Hepatocyte (in vitro differentiated cells): ENCODE measurements at places on chromosomes 1 and 21. TPM values are rescaled to one million over a fixed set of nuclear protein-coding genes. Genes with fewer than 3 reads are reported as not detected.

The AMY1B gene
- total RNA-seq = not detected in 2 replicates

The LENEP gene
- total RNA-seq = 0.92 TPM in 1 of 2 replicates, not detected in the other

The MTARC1 gene
- 19.9 and 24.0 TPM in 2 replicates for total RNA-seq

- H3K4me1 ChIP-seq = no peaks in the 10 kb centered on the region
- H3K36me3 ChIP-seq = no peaks in the 10 kb centered on the region
- H3K4me3 ChIP-seq = no peak overlapping the region
- no peak overlapping the region for H3K27ac ChIP-seq
- DNase-seq = no peak
Observed at GRCh38 chr1:201609661-201610318, 70.9 kb downstream of the NAV1 start.

DNA sequence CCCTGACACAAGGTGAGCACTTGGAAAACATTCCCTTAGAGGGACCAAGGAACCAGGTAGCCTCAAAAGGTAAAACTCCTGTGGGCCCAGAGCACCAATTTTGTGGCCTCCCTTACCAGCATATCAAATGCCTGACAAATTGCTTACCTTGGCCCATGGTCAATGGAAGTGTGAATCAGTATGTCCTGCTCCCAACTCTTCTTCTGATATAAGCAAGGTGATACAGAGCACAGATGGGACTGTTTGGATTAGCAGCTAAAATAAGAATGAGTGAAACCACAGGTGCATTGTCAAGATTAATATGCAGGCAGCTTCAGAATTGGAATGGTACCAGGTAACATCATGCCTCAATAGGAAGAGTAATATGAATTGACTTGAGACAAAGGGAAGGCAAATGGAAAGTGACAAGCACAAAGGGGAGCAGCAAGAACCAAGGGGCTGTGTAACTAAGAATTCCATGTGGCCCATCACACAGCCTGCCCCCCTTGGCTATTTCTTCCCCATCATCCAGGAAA lies 156.8 kb upstream of the KCND3 start:
- no peak overlapping the region for H3K27ac ChIP-seq
- H3K4me1 ChIP-seq = no peaks in the 10 kb centered on the region

DNA sequence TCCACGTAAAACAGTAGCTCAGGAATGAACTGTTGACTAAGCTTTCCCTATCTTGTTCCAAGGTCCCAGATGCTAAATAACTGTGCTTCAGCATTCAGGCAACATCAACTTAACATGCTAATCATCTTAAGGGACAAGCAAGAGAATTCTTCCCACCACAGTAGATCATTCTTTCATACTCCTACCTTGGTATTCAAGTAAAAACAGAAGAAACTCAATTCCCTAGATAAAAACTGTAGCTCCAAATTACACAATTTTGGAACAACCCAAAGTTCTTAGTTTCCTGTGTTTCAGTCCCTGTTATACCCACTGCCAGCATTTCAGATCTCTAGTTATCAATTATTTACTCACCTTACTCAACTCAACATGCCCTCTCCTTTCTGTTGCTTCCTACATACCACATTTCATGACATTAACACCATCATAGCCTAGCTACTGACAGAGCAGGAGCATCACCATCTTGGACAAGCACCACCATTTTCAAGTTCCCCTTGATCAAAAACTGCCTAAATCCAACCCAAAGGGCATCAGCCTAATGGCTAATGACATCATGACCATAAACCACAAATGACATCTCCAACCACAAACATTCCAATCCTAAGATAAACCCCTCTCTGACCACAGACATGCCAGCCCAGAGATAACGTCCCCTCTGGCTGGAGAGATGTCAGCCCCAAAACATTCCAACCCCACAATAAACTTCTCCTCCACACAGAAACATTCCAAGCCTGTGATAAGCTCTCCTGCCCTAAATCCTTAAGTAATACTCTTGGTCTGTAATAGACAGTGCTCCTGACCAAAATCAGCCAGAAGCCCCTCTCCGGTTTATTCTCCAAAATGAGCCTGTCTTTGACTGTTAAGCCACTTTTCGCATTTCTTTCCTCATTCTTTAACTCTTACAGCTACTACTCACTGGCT lies 191.2 kb downstream of the RERE start:
- peaks cover 41% of the 10 kb centered on the region for H3K4me1 ChIP-seq
- H3K36me3 ChIP-seq = no peaks in the 10 kb centered on the region
- no peaks in the 10 kb centered on the region for H3K27me3 ChIP-seq
- DNase-seq = peak; percentile 19
- H3K4me3 ChIP-seq = no peak overlapping the region
